ENCODE measurements at places on chromosomes 7 and 10. TPM values are rescaled to one million over a fixed set of nuclear protein-coding genes. Genes with fewer than 3 reads are reported as not detected.
A peak's percentile ranks its signal among the peaks of the same experiment; 100 is the strongest.

- DNase-seq = no peak
Observed at GRCh38 chr10:5557799-5558771, 33.3 kb downstream of the CALML3 start.

Gene SCD
- total RNA-seq = 242 TPM

Gene NPY
- 1.5 TPM for total RNA-seq

Gene DOCK1
- 61.6 TPM for total RNA-seq

DNA sequence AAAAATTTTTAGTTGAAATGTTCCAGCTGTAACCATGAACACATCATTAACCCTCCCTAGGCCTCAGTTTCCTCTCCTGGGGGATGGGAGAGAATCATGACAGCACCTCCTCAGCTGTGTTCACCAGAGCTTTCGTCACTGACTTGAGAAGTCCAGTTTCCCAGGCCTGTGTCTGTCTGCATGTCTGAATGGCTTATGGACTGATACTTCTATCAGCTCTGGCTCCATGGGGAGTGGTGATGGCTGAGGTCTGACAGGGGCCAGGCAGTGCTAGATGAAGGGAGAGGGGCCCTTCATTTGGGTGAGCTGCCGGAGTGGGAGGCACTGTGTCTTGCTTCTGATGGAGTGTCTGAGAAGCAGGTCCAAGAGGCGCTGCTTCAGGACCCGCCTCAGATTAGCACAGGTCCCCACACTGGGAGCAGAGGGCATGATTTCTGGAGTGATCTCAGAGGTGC, 192.9 kb downstream of the PTPN20 start:
- peak; percentile 47 for DNase-seq

Gene ABCB1
- total RNA-seq = 31.3 TPM

GRCh38 chr7:2001601-2002442, 230.9 kb downstream of the MAD1L1 start:
- DNase-seq = no peak

DNA sequence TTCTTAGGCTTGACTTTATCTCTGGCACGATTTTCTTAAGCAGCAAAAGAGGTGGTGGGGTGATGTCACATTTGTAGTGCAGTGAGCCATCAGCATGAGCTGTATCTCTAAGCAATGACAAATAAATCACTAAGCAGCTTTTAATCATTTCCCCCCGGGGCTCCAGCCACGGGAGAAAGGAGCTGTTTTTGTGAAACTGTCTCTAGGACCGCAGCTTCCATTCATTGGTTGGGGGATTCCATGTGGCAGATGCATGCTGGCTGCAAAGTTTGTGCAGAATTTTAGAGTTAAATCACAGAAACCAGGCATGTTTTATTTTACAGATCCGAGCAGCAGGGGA, 464 bp downstream of the KIAA1217 start:
- DNase-seq = no peak

DNA sequence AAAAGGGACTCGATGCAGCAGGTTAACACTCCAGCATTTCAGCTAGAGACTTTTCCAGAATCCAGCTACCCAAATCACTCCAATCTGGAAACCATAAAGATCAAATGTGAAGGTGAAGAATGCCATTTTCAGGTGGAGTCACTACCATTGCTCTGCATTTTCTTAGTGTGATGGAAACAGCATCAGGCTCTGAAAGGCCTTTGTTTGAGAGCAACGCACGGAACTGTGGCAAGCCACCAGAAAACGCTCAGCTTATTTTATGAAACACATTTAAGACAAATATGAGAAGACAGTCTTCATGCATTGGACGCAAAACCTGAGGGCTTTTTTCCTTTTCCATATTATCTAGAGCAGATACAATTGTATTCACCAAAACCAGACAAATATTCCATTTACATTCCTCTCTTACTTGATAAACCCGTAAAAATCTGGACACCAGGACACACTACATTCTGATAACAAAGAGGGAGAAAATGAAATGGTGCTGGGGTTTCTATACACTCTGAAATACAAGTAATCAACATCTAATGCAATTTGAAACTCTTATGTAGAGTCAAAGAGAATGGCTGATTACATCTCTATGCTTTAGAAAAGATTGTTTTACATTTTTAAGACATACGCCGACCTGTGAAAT, 99.1 kb downstream of the NRP1 start:
- DNase-seq = no peak

GRCh38 chr10:60652628-60653027, 125.7 kb upstream of the CDK1 start:
- no peak for DNase-seq

- no peak for DNase-seq
Observed at GRCh38 chr7:135333200-135333599, 99.6 kb downstream of the STRA8 start.

Gene SLC26A3
- total RNA-seq = 4.7 TPM

GRCh38 chr10:4033341-4033896, 248.4 kb upstream of the KLF6 start:
- DNase-seq = no peak

DNA sequence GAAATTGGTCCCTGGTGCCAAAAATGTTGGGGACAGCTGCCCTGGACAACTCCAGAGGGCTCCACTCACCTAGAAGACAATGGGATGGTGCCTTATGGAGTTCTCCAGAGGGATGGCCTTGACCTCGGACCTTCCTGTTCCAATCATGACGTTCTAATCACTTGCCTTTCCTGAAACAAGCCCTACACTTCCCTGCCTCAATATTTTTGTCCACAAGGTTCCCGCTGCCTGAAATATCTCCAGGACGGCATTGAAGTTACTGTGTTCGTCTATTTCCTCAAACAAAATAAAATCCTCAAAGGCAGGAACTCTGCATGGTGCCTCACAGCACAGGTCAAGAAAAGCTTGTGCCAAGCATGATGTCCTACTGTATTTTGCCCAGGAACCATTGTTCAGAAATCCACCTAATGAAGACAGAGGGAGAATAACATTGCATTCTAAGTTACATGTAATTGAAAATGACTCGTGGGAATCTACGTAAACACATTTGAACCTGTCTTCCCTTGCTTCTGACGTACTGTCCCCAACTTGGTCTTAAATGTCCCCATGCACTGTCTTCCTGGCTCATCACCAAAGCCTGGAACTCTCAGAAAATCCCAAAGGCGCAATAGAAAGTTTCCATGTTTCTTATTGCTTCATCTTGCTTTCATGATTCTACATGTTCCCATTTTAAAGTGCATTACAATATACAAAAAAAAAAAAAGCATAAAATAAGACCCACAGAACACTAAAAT, 342.3 kb upstream of the NRP1 start:
- no peak for DNase-seq

GRCh38 chr7:35487402-35487801, 207.5 kb downstream of the HERPUD2 start:
- no peak for DNase-seq

Gene CALML3
- not detected for total RNA-seq

GRCh38 chr10:131815266-131816156, 85.3 kb upstream of the PPP2R2D start:
- peak; percentile 58 for DNase-seq

Gene BTBD16
- 0.29 TPM for total RNA-seq

Gene NKX6-2
- total RNA-seq = 0.14 TPM

Gene MMP21
- not detected for total RNA-seq

DNA sequence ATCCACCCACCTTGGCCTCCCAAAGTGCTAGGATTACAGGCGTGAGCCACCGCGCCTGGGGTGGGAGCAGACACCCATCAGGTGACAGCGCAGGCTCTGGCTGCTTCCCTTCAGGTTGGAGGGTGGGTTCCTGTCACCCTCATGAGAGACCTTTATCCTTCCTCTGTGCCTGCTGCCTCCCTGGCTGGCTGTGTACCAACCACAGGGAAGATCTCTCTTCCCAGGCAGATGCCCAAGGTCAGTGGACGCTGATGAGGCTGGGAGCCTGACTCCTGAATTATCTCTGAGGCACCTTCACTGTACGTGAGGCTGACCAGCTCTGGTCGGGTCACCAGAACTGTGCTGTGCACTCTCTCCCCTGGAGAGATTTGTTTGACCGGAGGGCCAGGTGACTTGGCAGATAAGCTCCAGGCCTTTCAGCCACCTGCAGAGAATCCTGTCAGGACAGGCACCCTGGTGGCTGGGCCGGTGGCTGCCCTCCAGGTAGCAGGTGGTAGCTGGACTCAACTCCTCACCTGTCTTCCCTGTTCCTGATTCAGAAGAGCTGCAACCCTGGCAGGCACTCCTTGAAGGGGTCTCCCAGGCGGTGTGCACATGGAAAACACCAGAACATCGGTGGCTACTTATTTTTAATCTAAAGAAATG, 251.9 kb downstream of the GLRX3 start:
- DNase-seq = no peak

GRCh38 chr10:43082746-43083145, 5.9 kb downstream of the RET start:
- DNase-seq = no peak

- no peak for DNase-seq
Observed at GRCh38 chr7:150973571-150974451, 4.3 kb downstream of the KCNH2 start.

Gene GRID1
- 9.2 TPM for total RNA-seq

DNA sequence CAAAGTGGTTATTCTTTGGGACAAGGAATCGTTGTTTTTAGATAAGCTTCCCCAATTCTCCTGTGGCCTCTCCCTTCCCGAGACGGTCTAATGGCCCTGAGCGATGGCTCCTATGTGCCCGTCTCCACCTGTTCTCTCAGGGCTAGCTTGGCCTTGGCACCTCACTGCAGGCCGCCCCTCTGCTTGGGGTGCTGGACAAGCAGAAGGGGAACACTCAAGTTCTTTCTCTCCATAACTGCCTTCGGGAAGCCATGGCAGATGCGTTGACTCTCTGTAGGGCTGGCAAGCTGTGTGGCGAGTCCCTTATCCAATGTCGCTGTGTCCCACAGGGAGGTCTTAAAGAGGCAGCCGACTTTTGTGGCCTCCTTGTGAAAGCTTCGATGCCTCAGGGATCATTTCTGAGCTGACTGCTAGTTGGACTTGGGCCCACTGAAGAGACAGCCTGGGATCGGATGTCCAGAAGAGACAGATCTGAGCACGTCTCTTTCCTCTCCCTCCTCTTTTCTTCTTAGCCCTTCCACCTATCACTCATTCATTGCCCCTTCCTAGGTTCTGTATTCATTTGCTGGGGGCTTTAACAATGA, 70.8 kb downstream of the GRK5 start:
- DNase-seq = no peak

Gene CDC14C
- not detected for total RNA-seq

DNA sequence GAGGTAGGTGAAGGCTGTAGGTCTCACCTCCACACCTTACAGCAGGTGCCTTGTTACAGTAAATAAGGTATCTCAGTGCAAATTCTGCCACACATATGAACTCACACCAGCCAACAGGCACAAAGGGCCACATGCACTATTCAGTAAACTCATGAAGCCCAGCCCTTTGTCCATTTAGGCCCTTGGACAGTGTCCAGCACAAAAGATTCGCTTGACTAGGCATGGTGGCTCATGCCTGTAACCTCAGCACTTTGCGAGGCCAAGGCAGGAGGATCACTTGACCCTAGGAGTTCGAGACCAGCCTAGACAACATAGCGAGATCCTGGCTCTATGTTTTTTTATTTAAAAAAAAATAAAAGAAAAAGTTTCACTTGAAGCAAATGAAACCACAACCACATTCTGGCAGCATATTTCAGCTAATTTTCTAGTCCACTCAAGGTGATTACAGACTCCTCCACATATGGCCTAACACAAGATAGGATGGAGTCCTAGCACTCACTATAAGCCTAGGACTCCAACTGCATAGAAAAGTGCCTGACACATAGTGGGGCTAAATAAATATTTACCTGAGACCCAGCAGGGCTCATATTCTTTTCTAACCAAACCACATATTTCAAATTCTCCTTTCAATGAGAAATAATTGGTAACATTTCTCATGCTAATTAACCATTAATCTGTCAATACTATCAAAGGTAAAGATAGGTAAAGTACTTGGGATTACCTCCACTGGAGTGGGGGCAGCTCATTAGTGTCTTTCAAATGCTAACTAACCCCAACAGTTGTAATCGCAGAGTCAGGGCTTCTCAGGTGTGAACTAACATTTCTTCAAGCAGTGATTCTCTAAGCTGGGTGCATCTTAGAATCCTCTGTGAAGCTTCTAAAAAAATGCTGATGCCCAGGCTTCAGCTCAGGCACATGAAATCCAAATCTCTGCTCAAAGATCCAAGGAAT, 4.5 kb upstream of the ANKRD1 start:
- DNase-seq = no peak

Gene KIF5B
- 88.3 TPM for total RNA-seq

- no peak for DNase-seq
Observed at GRCh38 chr10:31754803-31755624, 173.6 kb downstream of the ARHGAP12 start.

Gene TAS2R38
- not detected for total RNA-seq

GRCh38 chr10:60420991-60421894, 31.6 kb upstream of the ANK3 start:
- DNase-seq = no peak

DNA sequence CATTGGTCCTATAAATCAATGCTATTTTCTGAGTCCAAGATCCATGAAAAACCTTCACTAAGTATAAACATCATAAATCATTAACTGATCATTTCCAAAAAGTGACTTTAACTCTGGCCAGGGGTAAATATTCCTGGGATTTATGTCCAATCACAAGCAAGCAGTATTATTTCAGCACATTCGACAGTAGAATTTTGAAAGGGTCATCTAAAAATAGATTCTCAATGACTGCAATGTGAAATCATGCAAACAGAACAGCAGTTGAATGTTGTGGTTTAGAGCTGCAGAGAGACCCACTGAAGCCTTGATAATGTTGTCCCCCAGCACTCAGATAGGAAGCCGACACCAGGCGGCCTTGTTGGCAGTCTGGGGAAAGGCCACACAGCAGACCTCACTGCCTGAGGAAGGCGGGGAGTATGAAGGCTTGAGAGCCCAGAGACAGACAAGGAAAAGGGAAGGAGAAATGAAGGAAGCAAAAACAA, 38.1 kb downstream of the FAM107B start:
- DNase-seq = no peak

GRCh38 chr7:80960244-80960795, 41.5 kb upstream of the SEMA3C start:
- no peak for DNase-seq

GRCh38 chr10:129880191-129880870, 83.7 kb downstream of the EBF3 start:
- no peak for DNase-seq

DNA sequence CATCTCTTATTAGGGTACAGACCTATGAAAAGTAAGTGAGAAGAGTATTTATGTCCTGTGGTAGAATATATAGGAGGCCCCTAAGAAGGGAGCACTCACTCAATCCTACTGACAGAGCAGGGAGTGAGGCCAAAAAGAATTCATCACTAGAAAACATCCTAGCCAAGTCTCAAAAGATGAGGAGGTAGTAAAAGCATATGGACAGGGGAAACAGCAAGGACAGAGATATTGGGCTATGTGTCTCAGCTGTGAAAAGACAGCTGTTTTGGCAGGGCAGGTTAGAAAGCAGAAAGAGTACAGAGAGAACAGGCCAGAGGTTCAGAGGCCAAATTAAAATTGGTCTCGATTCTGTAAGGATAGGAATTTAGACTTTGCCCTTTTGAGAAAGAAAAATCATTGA, 548.3 kb upstream of the ANKRD30A start:
- DNase-seq = no peak

DNA sequence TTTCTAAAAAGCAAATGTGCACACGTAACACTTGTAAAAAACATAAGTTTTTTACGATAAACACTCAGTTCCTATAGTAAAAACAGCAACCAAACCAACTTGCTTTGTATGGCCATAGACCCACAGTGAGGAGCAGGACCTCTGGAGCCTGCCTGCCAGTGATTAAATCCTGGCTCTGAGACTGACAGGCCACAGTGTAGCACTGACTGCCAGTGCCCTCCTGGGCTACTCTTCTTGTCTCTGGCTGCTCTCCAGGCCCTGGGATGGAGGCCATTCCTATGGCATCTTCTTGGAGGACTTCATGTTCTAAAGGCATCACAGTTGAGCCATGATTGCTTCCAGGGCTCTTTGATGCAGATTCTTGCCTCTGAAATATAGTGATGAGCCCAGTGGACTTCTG, 22.7 kb upstream of the TMEM254 start:
- no peak for DNase-seq

Gene ADRB1
- total RNA-seq = 2.0 TPM
